ENCODE measurements at places on chromosomes 7 and 10.
A peak's percentile ranks its signal among the peaks of the same experiment; 100 is the strongest.

DNA sequence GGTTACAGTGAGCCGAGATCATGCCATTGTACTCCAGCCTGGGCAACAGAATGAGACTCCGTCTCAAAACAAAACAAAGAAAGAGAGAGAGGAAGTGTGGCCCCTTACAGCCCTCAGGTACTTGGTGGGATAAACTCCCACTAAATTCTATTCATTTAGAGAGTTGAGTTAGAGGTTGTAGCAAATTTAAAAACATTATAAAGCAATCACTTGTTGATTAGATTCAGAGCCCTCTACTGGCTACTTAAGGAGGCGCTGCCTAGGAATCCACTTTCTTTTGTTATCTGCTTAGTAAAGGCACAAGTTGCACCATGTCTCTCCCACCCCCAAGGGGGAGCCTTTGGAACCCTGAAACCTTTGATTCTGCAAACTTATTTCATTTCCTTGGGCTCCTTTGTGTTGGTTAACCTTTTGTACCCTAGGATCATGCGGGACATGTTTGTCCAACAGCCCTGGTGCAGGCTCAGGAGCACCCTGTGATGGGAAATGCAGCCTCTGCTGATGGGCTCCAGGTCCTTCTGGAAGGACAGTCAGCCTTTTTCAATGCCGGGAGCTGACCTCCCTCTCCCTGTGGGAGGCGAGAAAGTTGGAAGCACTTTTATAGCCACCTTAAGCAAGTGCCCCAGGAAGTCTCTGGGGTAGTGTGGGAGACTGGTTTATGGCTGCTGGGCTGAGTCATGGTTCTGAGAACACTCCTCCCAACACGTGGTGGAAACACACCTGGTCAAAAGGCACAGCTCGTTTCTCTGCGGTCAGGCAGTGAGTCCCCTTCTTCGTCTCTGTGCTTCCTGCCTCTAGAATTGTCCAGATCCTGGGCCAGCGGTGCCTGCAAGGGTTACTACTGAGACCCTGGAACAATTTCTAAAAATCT, 2.3 kb downstream of the HKDC1 start:
- DNase-seq: peak; percentile 82

GRCh38 chr7:98852826-98853225, 17.0 kb downstream of the TMEM130 start:
- no peak for DNase-seq

DNA sequence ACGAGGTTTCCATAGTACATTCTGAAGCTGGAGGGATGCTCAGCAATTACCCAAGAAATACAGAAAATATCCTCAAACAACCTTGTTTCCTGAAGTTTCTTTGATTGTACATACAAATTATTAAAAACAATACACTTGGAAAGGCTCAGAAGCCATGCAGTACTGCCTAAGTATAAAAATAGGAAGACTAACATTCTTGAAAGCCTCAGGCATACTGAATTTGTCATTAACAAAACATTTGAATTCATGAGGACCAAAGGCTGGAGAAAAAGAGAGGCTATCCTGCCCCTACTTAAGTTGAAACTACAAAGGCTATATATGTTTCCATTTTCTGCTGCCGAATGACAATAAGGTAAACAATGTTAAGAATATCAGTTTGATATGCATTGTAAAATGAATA, 54.3 kb upstream of the SGCE start:
- DNase-seq: no peak

DNA sequence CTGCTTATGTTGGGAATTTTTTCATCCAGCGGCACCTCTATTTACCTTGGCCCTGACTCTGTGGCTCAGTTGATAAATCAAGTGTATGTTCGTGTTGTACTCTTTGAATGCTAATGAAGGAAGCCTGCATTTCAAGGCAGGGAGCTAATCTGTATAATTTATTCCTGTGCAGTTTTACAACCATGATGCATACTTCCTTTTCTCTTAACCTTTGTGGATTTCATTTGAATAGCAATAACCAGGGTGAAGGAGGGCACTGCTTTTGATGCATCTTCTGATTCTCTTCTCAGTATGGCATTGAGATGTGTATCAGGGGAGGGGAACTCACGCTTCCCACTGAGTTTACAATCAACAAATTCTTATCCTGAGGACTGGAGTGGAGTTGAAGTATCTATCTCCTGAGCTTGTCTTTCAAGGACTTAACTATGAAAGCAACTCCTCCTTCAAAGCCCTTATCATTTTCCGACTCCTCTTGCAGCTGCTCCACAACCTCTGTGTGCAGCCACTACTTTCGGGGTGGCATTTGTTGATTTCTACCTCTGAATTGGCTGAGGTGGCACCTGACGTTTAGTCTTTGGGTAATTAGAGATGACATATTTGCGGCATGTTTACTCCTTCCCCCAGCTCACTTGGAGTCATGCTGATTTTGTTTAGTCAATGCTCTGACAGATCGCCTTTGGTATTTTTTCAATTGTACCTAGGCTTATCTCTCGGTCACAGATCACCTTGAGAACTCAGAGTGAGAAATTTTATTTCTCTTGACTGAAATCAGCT, 275.2 kb downstream of the PHTF2 start:
- no peak for DNase-seq

DNA sequence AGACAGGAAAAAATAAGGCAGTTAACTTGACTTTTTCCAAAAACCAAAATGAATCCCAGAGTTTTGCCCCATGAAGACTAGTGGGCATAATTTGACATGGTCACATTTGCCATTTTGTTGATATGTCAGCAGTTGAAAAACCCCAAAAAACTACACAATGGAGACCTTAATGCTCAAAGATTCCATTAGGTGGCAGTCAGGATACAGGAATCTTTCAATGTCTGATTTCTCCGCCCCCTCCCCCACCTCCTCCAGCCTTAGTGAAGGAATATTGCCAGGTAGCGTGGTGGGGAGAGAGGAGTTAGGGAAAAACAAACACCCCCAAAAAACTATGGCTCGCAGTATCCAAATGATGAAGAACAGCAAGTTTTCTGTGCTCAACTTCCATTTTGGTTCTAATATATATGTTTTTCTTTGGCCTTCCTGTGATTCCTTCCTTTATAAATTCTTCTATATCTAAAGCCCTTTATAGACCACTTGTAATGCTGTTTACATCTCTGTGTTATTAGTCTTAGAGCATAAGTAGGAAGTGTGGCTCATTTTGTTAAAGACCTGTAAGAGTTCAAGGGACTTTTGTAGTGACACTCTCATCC, 6.7 kb upstream of the SMNDC1 start:
- DNase-seq: peak; percentile 83

Measured in dermis blood vessel endothelial cell (primary cell).